ENCODE measurements at places on chromosomes 12 and 14.
A peak's percentile ranks its signal among the peaks of the same experiment; 100 is the strongest.

DNA sequence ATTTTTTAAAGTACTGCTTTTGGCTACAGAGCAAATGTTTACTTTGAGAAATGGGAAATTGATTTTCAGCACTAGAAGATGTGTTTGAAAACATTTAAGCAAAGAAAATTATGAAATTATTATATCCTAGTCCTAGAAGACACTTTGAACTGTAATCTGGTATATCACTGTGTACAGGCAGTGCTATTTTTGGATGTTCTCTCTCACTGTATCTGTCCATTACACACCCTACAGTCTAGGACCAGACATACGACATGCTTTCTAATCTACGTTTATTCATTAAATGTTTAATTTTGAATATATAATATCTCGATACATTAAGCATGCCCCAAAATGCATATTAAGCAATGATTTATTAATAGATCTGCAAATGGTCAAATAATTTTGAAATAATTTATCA is 82.5 kb downstream of the ST8SIA1 start:
- no peak for DNase-seq

DNA sequence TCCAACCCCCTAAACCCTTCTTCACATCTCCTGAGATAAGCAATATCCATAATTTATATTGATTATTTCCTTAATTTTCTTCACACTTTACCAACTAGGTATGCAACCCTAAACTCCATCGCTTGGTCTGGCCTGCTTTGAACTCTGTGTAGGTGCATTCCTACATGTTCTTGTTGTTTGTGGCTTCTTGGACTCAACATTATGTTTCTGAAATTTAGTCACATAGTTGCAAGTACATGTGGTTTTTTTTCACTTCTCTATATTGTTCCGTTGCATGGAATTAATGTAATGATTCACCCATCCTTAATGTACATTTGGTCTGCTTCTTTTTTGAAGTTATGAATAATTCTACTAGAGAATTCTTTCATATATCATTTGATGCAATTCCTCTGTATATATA is 1.6 kb upstream of the TAS2R30 start:
- no peak for DNase-seq

GRCh38 chr12:52010692-52011601 is 4.2 kb downstream of the TAMALIN start:
- no peak for DNase-seq

- DNase-seq = no peak
Observed at GRCh38 chr12:114530417-114530816, 124.5 kb upstream of the TBX5 start.

DNA sequence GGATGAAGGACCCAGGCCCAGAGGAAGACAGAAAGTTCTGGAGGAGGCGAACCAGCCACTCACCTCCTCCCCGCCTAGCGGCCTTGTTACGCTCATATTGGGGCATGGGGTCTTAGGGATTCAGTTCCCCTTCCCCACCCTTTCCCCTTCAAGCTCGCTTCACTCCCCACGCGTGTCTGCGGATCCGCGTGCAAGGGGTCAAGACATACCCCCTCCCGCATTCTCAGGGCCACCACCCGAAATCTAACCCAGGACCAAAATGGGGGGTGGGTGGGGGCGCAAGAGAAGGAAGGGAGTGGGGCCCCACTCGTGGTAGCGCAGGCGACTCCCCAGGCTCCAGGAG is 584 bp upstream of the RFX4 start:
- no peak for DNase-seq

DNA sequence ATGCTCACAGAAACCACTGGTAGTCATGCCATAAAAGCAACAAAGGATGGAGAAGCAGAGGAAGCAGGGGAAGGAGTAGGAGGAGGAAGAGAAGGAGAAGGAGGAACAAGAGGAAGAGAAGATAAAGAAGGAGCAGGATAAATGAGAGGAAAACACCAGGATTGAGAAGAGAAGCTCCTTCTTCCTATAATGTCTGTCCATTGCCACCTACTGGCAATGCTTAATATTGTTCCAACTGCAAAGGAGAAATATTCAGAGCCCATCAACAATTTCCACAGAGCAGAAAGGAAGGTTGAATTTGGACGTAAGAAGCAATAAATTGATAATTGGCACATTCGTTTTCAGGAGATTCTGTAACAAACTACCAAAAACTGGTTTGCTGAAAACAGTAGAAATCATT is 898.4 kb downstream of the SLC16A7 start:
- DNase-seq = peak; percentile 26

GRCh38 chr12:108691998-108692808 is 39.1 kb downstream of the CORO1C start:
- DNase-seq = no peak

DNA sequence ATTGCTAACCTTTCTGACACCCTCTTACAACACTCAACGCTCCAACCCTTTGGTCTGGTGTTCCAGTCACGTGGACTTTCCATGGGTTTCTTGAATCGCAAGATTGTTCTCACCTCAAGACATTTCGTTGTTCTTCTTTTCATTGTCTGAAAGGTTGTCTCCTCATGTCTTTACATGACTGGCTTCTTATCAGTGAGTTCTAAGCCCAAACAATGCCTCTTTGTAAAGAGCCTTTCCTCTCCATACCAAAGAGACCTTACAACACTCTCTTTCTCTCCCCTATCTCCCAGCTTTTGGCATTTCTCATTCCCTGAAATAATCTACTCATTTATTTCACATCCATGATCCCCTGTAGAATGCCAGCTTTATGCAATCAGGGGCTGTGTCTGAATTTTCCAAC is 1144.8 kb downstream of the AACS start:
- DNase-seq = no peak
